Activated T-cell treated with anti-CD3 and anti-CD28 coated beads for 1 hour (primary cell): ENCODE measurements at places on chromosomes 5 and 9.

- no peak for DNase-seq
Measured at GRCh38 chr5:8366266-8366665, 497.3 kb downstream of the MTRR start.

- no peak for DNase-seq
Measured at GRCh38 chr5:58184910-58185309, 275.0 kb downstream of the PLK2 start.

GRCh38 chr5:21773456-21773855, 1079.7 kb downstream of the CDH12 start:
- DNase-seq: no peak

- DNase-seq: peak; percentile 51
Measured at GRCh38 chr9:132769906-132770769, 99.9 kb downstream of the GTF3C4 start.

- DNase-seq: no peak
Measured at GRCh38 chr5:116315531-116315930, 230.7 kb downstream of the COMMD10 start.

- no peak for DNase-seq
Measured at GRCh38 chr9:70983723-70984295, 137.6 kb downstream of the TRPM3 start.

GRCh38 chr5:102312586-102313370, 16.7 kb upstream of the SLCO4C1 start:
- DNase-seq: no peak

DNA sequence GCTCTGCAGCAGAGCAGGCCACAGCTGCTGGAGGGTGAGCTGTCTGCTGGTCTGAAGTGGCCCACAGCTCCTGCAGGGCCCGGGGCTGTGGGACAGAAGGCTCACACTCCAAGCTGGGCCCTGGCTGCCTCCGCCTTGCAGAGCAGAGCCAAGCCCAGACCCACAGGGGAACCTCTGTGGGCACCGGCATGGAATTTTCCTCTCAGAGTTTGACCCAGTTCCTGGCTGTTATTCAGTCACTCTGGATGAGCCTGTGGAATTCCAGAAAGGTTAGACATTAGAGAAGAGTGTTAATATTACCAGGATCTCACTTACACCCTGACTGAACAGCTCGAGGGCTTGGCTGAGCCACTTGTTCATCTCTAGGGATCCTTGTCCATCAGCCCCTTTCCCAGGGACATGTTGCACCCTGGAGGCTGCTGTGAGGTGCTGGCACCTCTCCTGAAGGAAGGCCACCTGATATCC, 17.5 kb downstream of the IL9 start:
- DNase-seq: no peak

- no peak for DNase-seq
Measured at GRCh38 chr9:110997847-110998246, 40.4 kb downstream of the LPAR1 start.
